Esophagus squamous epithelium (tissue), 5 donors: ENCODE measurements at places on chromosomes 7 and 10.

GRCh38 chr10:78578929-78579328, 489.8 kb upstream of the ZMIZ1 start:
- DNase-seq = no peak

DNA sequence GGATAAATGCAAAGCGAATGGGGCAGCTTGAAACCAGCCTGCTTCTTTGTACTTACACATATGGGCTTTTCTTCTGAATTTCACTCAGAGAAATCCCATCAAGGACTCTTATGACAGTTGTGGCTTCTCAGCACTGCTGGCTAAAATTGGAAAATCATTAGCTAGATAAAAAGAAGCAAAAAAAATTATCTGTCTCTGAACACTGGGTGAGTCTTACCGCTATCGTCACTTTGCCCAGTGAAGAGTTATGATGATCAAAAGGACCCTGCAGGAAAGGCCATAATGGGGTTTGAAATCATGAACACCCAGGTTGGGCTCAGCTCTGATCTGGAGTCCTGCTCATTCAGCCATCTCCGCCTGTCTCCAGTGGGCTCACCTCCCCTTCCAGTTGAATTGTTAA, 34.3 kb downstream of the AOAH start:
- DNase-seq = no peak

DNA sequence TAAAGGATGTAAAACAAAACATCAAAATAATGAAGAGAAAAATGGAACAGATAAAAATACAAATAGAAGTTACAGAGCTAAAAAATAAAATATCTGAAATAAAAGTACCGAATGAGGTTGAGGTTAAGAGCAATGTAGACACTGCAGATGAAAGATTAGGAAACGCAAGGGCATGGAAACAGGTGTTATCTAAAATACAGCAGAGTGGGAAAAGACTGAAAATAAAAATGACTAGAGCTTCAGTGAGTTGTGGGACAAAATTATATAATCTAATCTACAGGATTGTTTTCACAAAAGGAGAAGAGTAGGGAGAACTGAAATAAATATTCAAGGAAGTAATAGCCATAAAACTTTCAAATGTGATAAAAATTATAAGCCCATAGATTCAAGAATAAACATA, 123.8 kb downstream of the PTEN start:
- no peak for DNase-seq

- no peak for DNase-seq
These were observed 32.6 kb downstream of the GSDME start for GRCh38 chr7:24724451-24725190.

- DNase-seq = no peak
These were observed 61.3 kb downstream of the YKT6 start for GRCh38 chr7:44262031-44262430.

- no peak for DNase-seq
These were observed 106.0 kb upstream of the PRR15 start for GRCh38 chr7:29457565-29458011.

GRCh38 chr10:21953585-21954057, 49.9 kb downstream of the DNAJC1 start:
- DNase-seq = no peak

DNA sequence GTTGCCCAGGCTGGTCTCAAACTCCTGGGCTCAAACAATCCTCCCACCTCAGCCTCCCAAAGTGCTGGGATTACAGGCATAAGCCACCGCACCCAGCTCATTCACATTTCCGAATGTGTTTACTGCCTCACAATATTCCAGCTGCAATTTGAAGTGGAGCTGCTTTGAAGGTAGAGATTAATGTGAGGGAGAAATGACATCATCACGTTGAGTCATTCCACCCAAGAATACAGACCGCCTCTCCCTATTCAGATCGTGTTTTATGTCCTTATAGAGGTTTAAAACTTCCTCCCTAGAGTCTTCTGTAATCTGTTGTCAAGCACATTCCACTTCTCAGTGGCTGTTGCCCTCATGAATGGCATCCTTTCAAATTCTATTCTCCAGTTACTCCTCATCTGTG, 100.4 kb upstream of the PDGFA start:
- no peak for DNase-seq

DNA sequence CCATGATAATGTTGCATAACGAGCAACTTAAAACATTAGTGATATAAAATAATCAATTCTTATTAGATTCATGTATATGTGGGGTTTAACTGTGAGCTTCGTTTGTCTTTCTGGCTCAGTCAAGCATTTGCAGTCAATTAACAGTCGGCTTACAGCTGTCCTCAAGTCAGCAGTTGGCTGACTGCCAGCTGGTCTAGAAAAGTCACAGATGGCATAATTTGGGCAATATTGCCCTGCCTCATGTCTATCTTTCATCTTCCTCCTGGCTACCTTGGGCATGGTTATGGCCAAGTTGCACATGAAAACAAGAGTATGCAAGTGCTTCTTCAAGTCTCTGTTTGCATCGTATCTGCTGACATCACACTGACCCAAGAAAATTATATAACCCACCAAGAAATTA, 186.1 kb upstream of the ZWINT start:
- no peak for DNase-seq

GRCh38 chr10:122253605-122254004, 17.5 kb upstream of the BTBD16 start:
- no peak for DNase-seq

DNA sequence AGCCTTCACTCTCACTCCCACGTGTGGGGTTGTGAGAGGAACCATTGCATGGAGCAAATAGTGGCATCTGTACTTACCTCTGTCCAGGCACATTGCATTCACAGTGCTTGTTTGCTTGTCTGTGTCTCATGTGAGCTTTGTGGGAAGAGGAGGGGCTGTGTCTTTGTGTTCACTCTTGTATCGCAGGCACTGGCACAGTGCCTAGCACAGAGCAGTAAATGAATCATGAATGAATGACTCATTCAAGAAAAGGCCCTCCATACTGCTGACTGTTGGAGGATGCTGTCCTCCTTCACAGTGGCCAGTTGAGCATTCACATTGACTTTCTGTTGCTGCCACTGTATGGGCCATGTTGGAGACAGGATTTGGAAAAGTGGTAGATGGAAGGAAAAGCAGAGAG, 125.3 kb downstream of the SORCS3 start:
- no peak for DNase-seq

- DNase-seq = no peak
These were observed 206.7 kb upstream of the POT1 start for GRCh38 chr7:125136341-125136740.

DNA sequence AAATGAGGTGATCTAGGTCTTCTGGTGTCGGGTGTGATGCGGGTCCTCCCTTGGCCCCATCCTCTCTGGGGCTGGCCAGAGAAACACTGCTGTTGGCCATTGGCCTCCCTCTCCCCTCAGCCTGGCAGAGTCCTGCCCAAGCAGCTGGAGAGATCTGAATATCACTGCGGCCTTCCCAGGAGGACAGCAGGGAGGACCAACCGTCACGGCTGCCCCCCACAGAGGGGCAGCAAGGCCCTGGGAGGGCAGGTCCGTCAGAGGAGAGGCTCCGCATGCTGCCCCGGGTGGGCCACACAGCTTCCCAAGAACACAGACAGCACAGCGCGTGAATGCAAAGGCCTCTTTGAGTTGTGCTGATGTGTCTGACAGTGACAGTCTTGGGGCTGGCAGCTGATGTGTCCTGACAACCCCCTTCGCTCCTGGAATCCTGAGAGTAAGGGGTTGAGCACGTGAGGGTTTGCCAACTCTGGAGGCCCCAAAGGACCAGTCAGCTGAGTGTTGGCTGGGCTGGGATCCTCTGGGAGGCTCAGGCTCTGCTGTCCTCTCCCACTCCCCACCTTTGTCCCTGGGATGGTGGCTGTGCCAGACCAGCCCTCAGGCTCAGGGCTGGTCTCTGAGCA, 132.5 kb upstream of the UNC5B start:
- no peak for DNase-seq

DNA sequence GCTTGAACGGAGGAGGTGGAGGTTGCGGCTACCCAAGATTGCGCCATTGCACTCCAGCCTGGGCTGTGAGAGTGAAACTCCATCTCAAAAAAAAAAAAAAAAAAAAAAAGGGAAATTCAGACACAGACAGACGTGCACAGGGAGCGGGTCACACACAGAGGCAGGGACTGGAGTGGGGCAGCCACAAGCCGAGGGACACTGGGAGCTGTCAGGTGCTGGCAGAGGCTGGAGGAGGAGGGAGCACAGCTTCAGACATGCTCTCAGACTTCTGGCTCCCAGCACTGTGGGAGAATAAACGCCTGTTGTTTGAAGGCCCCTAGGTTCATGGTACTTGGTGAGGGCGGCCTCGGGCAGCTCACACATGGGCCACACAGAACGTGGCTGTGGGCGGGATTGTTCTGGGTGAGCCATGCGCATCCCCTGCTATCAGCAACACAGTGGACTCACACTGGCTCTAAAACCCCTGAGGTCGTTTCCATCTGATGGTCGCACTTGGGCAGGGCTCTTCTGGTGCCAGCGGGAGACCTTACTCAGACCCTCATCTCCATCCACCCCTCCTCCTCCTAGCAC, 375.9 kb downstream of the DNAJB6 start:
- DNase-seq = no peak

- no peak for DNase-seq
These were observed 9.5 kb upstream of the HABP2 start for GRCh38 chr10:113543107-113543955.
